ENCODE measurements at places on chromosomes 5 and 9. TPM values are rescaled to one million over a fixed set of nuclear protein-coding genes. Genes with fewer than 3 reads are reported as not detected.

The GPR21 gene
- not detected for total RNA-seq

The TEX48 gene
- total RNA-seq = not detected

The SLC4A9 gene
- 0.13 TPM for total RNA-seq

The INSL6 gene
- not detected for total RNA-seq

The ZNF618 gene
- 14.5 TPM for total RNA-seq

Data from mesangial cell (primary cell).